Urinary bladder (tissue), 4 donors: ENCODE measurements at places on chromosomes 3 and 15. TPM values are rescaled to one million over a fixed set of nuclear protein-coding genes. Genes with fewer than 3 reads are reported as not detected.

Gene CPB1
- not detected for total RNA-seq

DNA sequence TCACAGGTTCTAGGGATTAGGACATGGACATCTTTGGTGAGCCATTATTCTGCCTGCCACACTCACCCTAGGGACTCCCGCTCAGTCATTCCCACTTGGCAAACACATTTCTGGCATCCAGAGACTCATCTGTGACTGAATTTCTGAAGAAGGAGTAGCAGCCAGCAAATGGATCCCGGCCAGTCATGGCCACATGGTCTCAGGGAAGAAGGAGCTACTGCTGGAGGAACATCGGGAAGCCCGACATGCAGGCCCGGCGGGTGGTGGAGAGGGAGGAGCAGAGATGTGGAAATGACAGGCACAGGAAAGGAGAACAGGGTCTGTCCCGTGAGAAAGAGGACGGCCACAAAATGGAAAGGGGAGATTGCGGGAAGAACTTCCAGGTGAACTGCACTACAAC is 65.4 kb downstream of the SEMA5B start:
- no peak for DNase-seq

DNA sequence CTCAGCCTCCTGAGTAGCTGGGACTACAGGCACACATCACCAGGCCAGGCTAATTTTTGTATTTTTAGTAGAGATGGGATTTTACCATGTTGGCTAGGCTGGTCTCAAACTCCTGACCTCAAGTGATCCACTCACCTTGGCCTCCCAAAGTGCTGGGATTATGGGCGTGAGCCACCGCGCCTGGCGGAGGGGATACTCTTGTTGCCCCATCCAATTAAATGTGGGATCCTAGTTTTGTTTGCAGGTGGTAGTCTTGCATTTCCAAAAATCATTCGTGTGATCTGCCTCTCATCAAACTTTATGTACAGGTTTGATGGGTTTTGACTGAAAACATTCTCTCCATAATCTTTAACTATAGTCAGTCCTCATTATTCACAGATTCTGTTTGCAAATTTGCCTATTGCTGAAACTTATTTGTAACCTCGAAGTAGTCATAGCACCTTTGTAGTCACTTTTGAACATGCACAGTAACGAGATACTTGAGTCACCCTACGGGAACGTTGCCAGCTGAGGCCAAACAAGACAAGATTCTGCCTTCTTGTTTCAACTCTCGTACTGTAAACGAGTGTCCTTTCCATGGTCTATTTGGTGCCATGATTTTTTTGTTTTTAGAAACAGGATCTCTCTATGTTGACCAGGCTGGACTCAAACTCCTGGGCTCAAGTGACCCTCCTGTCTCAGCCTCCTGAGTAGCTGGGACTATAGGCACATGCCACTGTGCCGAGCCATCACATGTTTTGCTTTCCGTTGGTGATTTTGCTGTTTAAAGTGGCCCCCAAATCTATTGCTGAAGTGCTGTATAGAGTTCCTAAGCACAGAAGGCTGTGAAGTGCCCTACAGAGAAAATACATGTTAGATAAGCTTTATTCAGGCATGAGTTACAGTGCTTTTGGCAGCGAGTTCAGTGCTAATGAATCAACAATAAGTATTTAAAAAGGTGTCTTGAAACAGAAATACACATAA is 8.1 kb upstream of the MAPK6 start:
- DNase-seq, result no peak

- DNase-seq, result no peak
These were observed 24.3 kb downstream of the SIAH2 start for GRCh38 chr3:150738688-150739087.

GRCh38 chr3:145094355-145094941 is 1066.5 kb downstream of the PLOD2 start:
- DNase-seq, result no peak
